ENCODE measurements at places on chromosomes 6 and 20. TPM values are rescaled to one million over a fixed set of nuclear protein-coding genes. Genes with fewer than 3 reads are reported as not detected.

DNA sequence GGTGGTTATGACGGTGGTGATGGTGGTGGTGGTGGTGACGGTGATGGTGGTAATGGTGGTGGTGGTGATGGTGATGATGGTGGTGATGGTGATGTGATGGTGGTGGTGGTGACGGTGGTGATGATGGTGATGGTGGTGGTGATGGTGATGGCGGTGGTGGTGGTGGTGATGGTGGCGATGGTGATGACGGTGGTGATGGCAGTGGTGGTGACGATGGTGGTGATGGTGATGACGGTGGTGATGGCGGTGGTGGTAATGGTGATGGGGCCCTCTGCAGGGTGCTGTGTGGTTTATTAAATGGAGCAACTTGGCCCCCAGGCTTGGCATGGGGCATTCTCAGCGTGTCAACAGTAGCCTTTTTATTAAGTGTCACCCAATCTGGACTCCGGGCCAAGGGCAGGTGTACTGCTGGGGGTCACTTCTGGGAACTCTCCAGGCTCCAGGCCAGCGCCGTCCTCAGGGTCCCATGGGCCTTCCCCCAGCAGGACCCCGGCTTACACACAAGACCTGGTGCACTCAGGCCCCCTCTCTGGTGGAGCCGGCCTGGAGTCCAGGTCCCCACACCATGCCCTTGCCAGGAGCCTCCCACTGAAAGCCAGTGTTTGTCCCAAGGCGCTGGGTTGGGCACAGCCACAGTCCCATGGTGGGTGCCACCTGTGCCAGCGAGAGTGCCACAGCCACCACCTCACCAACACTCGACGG lies 8.8 kb downstream of the CABLES2 start:
- no peak overlapping the region for H3K27ac ChIP-seq
- no peak for DNase-seq
- no peak overlapping the region for H3K4me3 ChIP-seq
- peaks cover 57% of the 10 kb centered on the region for H3K36me3 ChIP-seq

- H3K4me1 ChIP-seq: no peaks in the 10 kb centered on the region
- no peaks in the 10 kb centered on the region for H3K36me3 ChIP-seq
- H3K27me3 ChIP-seq: peaks cover 5% of the 10 kb centered on the region
- no peak for DNase-seq
- H3K27ac ChIP-seq: no peak overlapping the region
Measured at GRCh38 chr6:10375391-10375969, 39.4 kb downstream of the TFAP2A start.

Gene LTA
- not detected for polyA plus RNA-seq

Gene THBS2
- 0.31 TPM for polyA plus RNA-seq

All from stomach (tissue), 19 donors.